Thoracic aorta (tissue), 2 donors: ENCODE measurements at places on chromosomes 5 and 9.

DNA sequence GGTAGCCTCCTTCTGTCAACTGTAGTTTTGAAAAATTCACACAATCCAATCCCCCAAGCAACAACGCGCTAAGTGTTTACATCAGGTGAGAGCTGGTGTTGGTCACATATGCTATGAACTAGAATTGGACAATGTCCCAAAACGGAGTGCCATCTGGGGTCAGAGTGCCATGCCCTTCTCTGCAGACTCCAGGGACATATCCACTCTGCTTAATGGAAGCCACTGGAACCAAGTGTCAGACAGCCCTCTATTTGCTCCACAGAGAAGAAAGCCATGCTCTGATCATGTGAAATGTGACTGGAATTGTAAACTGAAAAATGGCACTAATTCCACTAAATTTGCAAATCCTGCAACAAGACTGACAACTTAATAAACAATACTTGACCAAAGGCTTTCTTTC is 12.2 kb downstream of the ABCA1 start:
- no peak for DNase-seq

DNA sequence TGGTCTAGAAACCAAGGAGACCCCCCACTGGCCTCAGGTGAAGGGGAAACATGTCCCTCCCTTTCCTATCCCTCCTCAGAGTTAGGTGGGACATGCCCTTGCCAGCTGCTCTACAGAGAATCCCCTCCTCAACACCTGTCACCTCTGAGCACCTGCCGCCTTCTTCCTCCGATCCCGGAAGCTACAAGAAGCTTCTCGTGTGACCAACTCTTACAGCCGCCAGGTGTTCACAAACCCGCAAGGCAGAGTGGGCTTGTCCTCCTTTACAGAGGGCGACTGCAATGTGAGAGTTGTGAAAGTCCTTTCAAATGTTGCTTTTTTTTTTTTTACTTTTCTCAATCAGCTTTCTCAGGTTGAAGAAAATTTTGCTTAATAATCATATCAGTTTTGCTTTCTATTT is 3.7 kb upstream of the ICE1 start:
- DNase-seq = no peak

GRCh38 chr5:149639737-149640136 is 58.4 kb downstream of the ARHGEF37 start:
- no peak for DNase-seq

DNA sequence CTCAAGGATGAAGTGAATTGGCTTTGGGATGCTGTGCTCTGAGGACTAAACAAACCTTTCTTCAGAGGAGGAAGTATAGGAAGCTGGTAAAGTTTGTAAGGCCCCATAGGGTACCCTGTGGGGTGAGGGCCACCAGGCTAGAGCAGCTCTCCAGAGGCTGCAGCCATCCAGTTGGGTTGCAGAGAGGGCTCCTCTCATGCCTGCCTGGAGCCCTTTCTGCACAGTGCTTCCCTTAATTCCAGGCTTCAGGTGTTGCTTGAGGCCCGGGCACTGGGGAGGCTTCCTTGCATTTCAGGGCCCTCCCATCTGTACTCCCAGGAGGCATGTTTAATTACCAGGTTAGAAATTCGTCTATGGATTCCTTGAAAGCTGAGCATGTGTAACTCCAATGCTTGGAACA is 95.3 kb upstream of the FSTL4 start:
- DNase-seq = no peak

- DNase-seq = no peak
These were observed 36.2 kb downstream of the UNC5A start for GRCh38 chr5:176846335-176847140.

GRCh38 chr5:119229950-119230349 is 125.9 kb upstream of the TNFAIP8 start:
- no peak for DNase-seq

- no peak for DNase-seq
These were observed 490.9 kb downstream of the SEMA5A start for GRCh38 chr5:9054821-9055589.

GRCh38 chr5:99308131-99308530 is 379.3 kb upstream of the CHD1 start:
- DNase-seq = no peak

- DNase-seq = no peak
These were observed 253.0 kb upstream of the ARRDC3 start for GRCh38 chr5:91635950-91636734.

- no peak for DNase-seq
These were observed 4.3 kb downstream of the ATP6V1G1 start for GRCh38 chr9:114591849-114592248.

DNA sequence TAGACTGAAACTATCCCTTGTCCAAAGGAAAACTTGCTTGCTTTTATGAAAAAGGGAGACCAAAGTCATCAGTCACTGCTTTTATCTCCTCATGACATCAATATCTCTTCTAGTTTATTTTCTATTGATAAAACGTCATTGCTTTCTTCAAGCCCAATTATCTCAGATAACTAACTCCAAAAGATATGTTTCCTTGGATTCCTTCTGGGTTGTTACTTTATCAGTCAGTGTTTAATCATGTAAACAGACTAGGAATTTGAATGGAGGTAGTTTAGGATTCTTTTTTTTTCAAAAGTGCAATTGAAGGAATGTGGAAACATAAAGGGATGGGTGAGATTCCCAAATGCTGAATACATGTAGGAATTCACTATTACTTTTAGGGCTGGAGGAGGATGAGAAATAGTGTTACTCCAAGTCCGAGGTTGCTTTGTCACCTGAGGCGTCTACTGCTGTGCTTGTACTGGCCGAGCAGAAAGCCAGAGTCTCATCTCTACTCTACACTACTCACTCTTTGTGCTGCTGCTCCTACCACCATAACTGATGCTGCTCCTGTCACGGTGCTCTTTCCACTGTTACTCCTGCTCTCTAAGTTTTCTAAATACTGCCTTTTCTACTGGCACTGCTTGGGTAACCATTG is 1697.1 kb upstream of the NUDT12 start:
- DNase-seq = no peak

DNA sequence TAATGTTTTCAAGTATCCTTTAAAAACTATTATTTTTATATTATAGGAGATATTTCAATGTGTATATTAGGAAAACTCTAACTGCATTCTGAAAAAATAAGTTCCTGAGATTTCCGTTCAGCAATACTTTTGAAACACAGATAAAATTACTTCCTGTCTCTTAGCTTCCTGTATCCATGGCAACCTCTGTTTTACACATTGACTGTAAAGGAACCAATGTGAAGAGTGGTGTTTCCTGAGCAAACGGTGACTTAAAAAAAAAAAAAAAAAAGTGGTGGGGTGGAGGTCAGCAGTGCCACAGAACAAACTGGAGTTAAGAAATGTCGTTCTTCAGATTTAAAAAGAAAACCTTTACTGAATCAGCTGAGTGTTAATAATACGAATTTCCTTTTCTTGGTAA is at the start of gene LRRC70:
Gene LRRC70 (plus strand): TSS at position 280 of the 400 bp plus-strand sequence. CDS start 620 bp downstream, outside the sequence.
- DNase-seq = no peak
